Fibroblast of villous mesenchyme (primary cell): ENCODE measurements at places on chromosomes 3 and 15. TPM values are rescaled to one million over a fixed set of nuclear protein-coding genes. Genes with fewer than 3 reads are reported as not detected.

- peak; percentile 79 for DNase-seq
These were observed 4.8 kb upstream of the BCL6 start for GRCh38 chr3:187750006-187750512.

The DCLK3 gene
- total RNA-seq = under 0.01 TPM in 1 of 2 replicates, not detected in the other

- DNase-seq = no peak
These were observed 40.6 kb upstream of the KCNH8 start for GRCh38 chr3:19107719-19108118.

DNA sequence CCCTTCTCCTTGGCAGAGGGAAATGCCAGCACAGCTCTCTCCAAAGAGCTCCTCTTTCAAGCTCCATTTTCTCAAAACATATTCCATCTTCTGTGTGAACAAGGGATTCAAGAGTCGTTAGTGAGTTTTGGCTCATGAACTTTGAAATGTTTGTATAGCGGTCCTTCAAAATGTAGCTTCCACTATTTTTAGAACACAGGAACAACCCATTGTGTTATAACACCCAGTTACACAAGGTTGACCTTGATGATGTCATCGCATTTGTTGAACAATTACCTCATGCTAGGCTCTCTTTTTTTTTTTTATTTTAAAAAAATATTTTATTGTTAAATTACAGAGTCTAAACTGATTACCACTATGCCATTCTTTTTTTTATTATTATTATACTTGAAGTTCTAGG is 251.7 kb downstream of the THSD4 start:
- no peak for DNase-seq

- DNase-seq = no peak
These were observed 5.7 kb downstream of the APH1B start for GRCh38 chr15:63283126-63283525.

The ATP8B4 gene
- total RNA-seq = 4.2 and 90.2 TPM in 2 replicates

DNA sequence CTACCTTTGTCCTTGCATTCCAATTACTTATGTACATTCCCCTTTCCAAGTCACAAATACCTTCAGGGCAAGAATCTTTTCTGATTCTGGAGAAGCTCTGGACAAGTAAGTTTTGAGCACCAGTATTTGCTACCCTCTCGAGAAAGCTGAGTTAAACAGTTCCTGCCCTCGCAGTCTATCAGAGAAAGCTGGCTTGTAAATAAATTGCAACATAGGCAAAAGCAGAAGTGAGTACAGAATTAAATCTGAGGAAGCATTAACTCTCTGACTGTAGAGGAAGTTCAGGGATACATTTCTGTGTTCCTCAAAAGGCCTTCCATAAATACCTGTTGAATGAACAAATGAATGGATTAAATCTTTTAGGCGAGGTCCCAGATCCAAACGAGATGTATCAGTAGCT is 1.2 kb downstream of the OSBPL11 start:
- DNase-seq = peak; percentile 44

GRCh38 chr3:141248064-141248463 is 16.4 kb downstream of the PXYLP1 start:
- DNase-seq = no peak

DNA sequence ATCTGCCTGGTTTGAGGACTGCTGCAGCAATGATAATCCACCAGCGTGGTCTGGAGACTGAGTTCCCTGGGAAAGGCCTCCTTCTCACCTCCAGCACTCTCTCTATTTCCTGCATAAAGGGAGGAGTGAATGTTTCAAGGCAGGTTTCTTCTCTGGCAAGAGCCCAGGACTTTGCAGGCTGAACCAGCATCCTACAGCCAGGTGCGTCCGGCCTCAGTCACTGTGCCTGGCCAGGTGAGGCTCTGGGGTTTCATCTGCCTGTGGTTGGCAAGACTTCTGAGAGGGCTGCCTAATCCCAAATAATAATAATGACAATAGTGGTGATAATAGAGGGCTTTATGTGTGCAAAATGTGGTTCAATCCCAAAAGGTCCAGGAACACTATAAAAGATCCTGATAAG is 269.0 kb upstream of the TBC1D5 start:
- no peak for DNase-seq

DNA sequence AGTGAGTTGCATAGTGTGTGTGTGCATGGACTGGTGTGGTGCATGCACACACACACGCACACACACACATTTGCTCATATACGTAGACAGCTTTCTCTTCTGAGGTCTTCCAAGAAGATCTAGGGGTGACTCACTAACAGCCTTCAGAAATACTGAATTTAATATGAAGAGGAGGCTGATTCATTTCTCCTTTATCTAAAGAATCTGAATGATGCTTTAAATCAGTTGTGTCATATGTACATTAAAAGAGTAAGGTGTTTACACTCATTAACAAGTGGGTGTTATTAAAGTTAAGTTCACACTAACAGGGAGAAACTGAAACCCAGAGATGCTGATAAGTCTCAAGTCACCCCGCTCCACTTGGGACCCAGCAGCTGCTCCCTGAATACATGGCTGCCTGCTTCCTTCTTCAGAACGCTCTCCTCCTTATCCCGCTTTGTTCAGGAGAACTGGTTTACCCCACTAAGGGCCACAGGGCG is 22.0 kb downstream of the TMPRSS7 start:
- DNase-seq = peak; percentile 18

DNA sequence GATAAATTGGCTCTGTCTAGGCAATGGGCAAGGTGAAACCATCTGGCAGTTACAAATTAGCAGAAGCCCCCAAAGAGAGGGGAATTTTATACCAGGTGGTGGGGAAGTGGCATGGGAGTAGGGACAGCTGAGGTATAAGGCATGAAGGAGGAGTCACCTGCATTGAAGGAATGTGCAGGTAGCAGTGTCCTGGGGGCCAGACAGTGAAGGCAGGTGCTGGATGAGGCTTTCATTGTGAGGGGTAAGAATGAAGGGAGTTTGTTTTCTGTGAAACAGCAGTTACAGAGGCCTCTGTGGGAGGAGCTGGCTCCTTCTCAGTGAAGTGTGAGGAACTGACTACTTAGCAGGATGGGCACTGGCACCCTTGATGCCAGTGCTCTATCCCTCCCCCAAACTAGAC is 19.1 kb upstream of the PXYLP1 start:
- no peak for DNase-seq

The IL12A gene
- total RNA-seq = 0.64 and 2.2 TPM in 2 replicates

- no peak for DNase-seq
These were observed 42.6 kb downstream of the SLCO2A1 start for GRCh38 chr3:133987136-133987535.

- peak; percentile 56 for DNase-seq
These were observed 31.5 kb upstream of the TM4SF4 start for GRCh38 chr3:149442851-149443544.
